ENCODE measurements at places on chromosomes 2 and 18.

DNA sequence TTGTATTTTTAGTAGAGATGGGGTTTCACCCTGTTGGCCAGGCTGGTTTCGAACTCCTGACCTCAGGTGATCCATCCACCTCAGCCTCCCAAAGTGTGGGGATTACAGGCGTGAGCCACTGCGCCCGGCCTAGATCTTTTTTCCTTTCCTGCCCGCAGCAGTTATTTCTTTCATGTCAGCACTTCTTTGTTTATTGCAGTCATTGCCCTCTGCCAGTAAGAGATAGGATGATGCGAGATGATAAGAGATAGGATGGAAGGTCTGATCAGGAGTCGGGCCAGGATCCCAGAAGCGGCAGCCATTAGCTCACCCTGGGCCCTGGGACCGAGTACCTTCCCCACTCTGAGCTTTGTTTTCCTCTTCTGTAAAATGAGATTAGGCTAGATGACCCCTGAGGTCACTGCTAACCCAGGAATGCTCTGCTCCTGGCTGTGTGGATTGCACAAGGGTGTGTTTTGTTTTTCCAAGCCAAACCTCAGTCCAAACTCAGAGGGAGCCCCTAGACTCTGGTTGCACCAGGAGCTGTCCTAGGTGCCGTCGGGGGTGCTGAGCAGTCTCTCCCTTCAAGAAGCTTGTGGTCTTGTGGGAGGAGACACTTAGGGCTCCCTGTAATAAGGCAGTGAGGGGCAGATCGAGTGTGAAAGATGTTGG, 63.3 kb downstream of the LPIN1 start:
- no peak overlapping the region for H3K27ac ChIP-seq
- no peak overlapping the region for H3K4me3 ChIP-seq
- H3K36me3 ChIP-seq, result peaks cover 56% of the 10 kb centered on the region
- H3K4me1 ChIP-seq, result no peaks in the 10 kb centered on the region
- DNase-seq, result no peak

- no peak overlapping the region for H3K27ac ChIP-seq
- H3K4me3 ChIP-seq, result no peak overlapping the region
- no peaks in the 10 kb centered on the region for H3K36me3 ChIP-seq
- H3K4me1 ChIP-seq, result no peaks in the 10 kb centered on the region
Observed at GRCh38 chr2:77666251-77666980, 144.2 kb upstream of the LRRTM4 start.

GRCh38 chr2:20145497-20146193, 79.3 kb downstream of the SDC1 start:
- H3K4me1 ChIP-seq, result no peaks in the 10 kb centered on the region
- no peaks in the 10 kb centered on the region for H3K36me3 ChIP-seq
- no peak overlapping the region for H3K4me3 ChIP-seq
- DNase-seq, result no peak
- H3K27ac ChIP-seq, result no peak overlapping the region
- H3K27me3 ChIP-seq, result peaks cover 35% of the 10 kb centered on the region

DNA sequence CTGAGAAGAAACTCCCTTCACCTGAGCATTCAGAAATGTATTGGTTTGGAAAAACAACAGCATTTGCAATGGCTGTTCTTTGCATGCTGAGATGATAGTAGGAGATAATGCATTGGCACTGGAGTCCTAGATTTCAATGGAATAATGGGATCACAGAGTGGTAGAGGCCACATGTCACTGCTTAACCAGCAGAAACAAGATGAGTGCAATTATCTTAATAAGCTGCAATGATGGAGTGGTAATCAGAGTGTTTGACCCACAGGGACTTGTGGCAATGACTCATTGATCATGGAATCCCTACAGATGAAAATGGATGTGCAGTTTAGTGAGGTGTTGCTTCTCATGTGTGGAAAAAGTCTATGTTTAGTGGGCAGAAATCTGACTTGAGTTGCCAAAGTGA, 218.8 kb upstream of the ZEB2 start:
- no peak overlapping the region for H3K27ac ChIP-seq
- peaks cover 4% of the 10 kb centered on the region for H3K27me3 ChIP-seq
- no peak overlapping the region for H3K4me3 ChIP-seq
- H3K36me3 ChIP-seq, result no peaks in the 10 kb centered on the region

DNA sequence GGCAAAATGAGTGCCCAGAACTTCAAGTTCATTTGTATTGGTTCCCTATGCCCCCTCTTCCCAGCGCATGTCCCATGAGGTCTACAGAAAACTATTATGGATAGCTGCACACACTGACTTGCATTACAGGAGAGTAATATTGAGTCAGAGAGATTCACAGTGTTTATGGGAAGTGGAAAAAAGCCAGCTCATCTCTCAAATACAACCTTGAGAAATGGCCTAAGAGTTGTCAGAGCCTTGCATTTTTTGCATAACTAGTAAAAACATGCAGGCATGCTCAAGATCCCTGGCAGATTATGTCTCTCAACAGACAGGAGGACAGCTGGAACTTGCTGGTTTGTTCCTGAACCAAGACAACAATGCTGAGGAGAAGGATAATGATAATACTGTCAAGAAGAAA, 1292.8 kb downstream of the DSC3 start:
- no peaks in the 10 kb centered on the region for H3K36me3 ChIP-seq
- H3K27me3 ChIP-seq, result no peaks in the 10 kb centered on the region
- no peak overlapping the region for H3K4me3 ChIP-seq
- H3K4me1 ChIP-seq, result no peaks in the 10 kb centered on the region
- no peak overlapping the region for H3K27ac ChIP-seq

DNA sequence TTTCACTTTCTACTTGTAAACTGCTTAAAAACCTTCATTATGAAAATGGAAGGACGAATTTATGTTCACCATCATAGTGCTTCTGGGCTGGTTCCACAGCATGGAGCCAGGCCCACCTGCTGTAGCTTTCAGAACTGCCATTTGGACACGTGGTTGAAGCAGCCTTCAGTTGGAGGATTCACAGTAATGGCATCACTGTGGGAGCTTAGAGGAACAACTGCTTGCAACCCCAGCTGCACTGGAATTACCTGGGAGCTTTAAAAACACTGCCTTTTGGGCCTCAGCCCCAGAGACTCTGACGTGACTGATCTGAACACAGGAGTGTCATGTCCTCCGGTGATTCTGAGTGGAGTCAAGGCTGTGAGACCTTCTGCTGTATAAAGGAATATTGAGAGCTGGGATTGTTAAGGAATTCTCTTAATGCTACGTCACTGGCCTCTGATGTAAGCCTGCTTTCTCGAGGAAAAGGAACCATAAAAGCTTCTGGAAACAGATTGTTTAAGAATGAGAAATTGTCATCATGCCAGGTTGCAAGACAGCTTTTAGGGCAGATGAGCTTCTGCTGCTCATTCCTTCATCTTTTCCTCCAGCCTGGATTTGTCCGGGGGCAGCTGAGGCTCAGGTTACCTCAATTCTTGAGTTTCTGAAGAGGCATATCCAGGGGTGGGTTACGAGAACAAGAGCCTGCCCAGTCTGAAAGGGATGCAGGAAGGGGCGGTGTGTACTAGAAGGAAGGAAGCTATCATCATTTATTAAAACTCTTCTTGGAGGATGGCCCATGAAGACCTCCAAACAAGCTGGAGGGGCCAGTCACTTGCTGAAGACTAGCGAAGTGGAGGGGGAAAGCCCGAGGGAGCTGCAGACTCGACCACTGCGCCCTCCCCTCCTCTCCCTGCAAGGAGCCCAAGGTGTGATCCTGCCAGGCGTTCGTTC, 1.3 kb upstream of the IL1R1 start:
- H3K4me1 ChIP-seq, result peaks cover 22% of the 10 kb centered on the region
- H3K27me3 ChIP-seq, result peaks cover 33% of the 10 kb centered on the region
- DNase-seq, result no peak

DNA sequence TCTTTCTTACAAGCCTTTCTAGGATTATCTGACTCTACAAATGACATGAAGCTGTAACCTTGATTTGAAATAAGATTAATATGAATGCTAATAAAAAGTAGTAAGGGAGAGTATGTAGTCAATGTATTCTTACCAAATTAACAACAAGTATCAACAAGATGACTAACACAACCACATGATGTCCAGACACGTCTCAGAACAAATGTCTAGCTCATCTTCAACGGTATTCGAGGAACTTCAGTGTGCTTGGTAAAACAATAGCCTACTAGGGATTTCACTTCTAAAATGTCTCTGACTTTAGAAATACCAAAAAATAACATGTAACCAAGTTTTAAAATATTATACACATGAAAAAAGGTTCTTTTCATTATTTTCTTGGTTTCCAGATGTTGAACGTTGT, 3.4 kb downstream of the HDLBP start:
- DNase-seq, result no peak
- peaks cover 13% of the 10 kb centered on the region for H3K36me3 ChIP-seq
- no peaks in the 10 kb centered on the region for H3K27me3 ChIP-seq

GRCh38 chr2:11342551-11343367, 1.7 kb downstream of the ROCK2 start:
- DNase-seq, result no peak
- peaks cover 22% of the 10 kb centered on the region for H3K4me1 ChIP-seq
- H3K27me3 ChIP-seq, result no peaks in the 10 kb centered on the region
- peak overlapping the region; percentile 94 for H3K4me3 ChIP-seq
- H3K36me3 ChIP-seq, result peaks cover 1% of the 10 kb centered on the region
- H3K27ac ChIP-seq, result peak overlapping the region; percentile 86

DNA sequence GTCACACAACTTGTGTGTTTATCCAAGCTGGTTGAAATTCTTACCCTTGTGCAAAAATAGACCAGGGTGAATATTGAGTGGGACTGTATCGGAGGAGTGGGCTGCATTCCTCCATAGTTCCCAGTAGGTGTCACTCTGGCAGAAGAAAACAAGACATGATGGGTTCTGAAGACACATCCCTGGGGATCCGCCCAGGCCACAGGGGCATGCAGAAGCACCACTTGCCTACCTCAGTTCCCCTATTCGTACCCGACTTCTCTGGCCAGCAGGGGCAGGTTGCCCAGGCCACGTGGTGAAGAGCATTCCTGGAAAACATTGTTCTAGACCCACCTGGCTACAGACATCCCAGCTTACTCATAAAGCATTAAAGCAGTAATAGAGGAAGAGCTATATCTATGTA, 168.2 kb downstream of the FAM210A start:
- peak overlapping the region; percentile 54 for H3K27ac ChIP-seq
- DNase-seq, result peak; percentile 70
- no peaks in the 10 kb centered on the region for H3K36me3 ChIP-seq
- no peak overlapping the region for H3K4me3 ChIP-seq
- peaks cover 35% of the 10 kb centered on the region for H3K4me1 ChIP-seq

DNA sequence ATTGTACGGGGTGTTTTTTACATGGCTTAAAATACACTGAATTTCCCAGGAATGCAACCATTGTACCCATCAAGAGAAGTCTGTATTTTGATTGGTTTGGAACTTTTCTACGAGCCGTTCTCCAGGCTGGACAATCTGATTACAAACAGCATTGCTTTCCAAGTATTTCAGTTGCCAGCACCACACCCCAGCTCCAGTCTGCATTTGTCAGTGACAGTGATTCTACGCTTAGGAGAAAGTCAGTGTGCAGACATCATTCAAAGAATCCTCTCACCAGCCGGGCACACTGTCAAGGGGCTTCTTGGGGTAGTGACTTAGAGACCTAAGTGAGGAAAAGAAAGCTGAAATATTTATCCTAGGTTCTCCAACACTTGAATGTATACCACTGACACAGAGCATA, 194.1 kb downstream of the ANAPC1 start:
- H3K27me3 ChIP-seq, result peaks cover 36% of the 10 kb centered on the region
- H3K36me3 ChIP-seq, result peaks cover 2% of the 10 kb centered on the region
- no peak overlapping the region for H3K4me3 ChIP-seq
- no peak overlapping the region for H3K27ac ChIP-seq
- no peak for DNase-seq

DNA sequence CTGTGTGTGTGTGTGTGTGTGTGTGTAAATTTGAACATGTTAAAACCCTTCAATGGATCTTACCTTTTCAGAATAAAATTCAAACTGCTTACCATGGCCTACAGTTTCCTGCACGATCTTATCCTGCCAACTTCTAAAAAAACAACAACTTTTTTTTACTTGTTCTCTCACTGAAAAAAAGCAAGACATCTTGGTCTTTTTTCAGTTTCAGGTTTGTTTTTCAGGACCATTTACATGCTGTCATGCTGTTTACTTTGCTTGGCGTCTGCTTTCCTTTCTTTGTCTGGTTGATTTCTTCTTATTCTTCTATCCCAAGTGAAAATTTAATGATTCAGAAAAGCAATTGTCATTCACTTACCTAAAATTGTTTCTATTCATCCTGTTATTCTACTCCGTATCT, 286.3 kb upstream of the TMEFF2 start:
- H3K27me3 ChIP-seq, result no peaks in the 10 kb centered on the region
- no peak for DNase-seq
- no peak overlapping the region for H3K4me3 ChIP-seq
- no peaks in the 10 kb centered on the region for H3K36me3 ChIP-seq
- no peaks in the 10 kb centered on the region for H3K4me1 ChIP-seq

- no peak overlapping the region for H3K27ac ChIP-seq
- no peak for DNase-seq
- no peaks in the 10 kb centered on the region for H3K36me3 ChIP-seq
Observed at GRCh38 chr18:48754559-48754958, 196.2 kb downstream of the SMAD7 start.

- H3K27ac ChIP-seq, result no peak overlapping the region
- H3K4me1 ChIP-seq, result peaks cover 7% of the 10 kb centered on the region
- peaks cover 40% of the 10 kb centered on the region for H3K27me3 ChIP-seq
- DNase-seq, result peak; percentile 71
Observed at GRCh38 chr2:60735496-60736250, 20.4 kb upstream of the PAPOLG start.

All from activated CD8-positive, alpha-beta memory T cell treated with anti-CD3 and anti-CD28 coated beads, Interleukin-2, amount 10 ng/mL, durations not matched to agents 7 days and 5 days (primary cell).